ENCODE measurements at places on chromosomes 2 and 18.

DNA sequence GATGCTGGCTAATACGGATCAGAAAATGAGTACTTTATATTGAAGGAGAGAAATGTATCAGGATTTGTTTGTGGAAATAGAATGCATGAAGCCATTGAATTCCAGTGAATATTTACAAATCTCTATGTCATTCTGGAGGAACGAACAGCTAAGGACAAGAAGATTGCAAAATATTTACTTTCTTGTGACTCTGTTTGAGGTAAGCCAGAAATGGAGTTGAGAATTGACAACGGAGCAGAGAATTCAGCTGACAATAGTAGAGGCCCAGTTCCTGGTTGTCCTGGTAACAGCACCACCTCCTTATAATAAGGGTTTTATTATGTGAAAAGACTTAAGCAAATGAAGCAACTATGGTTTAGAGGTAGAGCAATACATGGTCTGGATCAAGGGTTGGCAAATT, 349.2 kb downstream of the ADCYAP1 start:
- no peak for DNase-seq

DNA sequence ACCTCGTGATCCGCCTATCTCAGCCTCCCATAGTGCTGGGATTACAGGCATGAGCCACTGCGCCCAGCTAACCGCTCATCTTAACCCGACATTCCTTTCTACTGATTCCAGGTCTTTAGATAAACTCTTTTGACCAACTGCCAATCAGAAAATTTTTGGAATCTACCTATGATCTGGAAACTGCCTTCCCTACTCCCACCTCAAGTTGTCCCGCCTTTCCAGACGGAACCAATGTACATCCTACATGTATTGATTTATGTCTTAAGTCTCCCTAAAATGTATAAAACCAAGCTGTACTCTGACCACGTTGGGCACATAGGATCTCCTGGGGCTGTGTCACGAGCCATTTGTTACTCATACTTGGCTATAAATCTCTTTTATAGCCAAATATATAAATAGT, 3.2 kb upstream of the NEU2 start:
- DNase-seq = no peak

- no peak for DNase-seq
Measured at GRCh38 chr2:194323740-194324139, 1333.3 kb upstream of the SLC39A10 start.

- DNase-seq = no peak
Measured at GRCh38 chr18:64713284-64713683, 564.4 kb upstream of the LINC00305 start.

DNA sequence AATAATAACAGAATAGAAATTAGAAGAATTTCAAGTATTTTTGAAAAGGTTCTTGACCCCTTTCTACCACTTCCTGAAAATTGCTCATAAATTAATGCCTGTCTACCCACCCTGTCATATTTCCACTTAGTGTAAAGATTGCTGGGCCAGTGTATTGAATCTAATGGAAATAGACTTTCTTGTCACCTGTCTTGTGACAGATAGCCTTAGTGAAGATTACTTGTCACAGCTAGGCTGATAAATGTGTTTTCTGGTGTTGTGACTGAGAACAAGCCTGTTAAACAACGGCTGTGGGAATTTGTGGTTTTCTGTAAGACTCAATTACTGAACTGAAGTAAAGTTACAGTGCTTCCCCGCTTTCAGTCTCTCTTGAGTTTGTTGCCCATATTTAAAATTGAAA, 37.0 kb downstream of the PIK3C3 start:
- no peak for DNase-seq

GRCh38 chr2:235935773-235936172, 232.4 kb downstream of the GBX2 start:
- no peak for DNase-seq

DNA sequence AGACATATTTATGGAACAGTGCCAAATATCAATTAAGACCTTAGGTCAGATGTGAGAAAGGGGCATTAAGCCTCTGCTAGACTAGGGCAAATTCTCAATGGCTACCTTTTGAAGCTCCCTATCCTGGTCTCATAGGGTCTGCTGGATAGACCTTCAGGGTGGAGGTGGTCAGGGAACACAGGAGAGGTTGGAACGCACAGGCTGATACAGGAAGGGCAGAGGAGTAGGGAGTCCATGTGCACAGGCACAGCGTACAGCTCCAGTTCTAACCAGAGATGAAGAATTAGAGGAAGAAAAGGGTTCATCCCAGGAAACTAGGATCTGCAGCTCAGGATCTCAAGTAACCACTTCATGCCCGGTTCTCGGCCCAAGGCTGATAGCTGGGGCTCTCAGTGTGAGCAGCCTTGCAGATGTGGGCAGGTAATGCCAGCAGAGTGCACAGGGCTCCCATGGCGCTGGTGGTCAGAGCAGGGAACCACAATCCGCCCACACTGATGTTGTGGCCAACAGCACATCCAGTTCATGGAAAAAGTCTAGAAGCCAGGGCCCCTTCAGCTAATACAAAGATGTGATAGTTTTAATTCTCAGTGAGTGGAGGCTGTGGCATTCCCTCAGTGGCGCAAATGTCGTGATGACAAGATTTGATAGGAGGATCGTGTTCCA, 3.4 kb upstream of the EVA1A start:
- no peak for DNase-seq

DNA sequence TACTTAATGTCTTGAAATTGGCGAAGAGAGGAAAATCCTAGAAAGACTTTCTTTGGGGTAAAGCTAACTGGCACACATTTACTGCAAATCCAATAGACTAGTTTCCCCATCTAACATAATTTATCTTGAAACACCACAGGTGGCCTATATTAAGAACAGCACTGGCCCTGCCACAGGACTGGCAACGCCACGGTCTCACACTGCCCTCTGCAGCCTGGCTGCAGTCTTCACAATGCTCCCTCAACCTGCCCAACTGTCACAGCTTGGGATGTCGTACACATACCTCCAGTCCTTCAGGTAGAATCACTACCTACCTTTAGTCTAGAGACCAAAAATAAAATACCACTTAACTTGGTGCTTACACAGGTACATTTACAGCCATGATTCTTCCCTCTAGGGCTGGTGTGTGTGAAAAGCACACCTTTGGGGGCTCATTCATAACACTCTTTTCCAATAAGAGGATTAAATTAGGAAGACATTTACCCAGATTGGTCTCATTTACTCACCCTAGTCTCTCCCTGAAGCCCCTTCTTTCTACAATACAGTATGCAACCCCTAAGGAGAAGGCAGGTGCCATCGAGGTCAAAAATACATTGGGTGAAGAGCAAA, 222.2 kb downstream of the C1D start:
- DNase-seq = peak; percentile 31

- no peak for DNase-seq
Measured at GRCh38 chr2:112174383-112174782, 36.2 kb downstream of the FBLN7 start.

DNA sequence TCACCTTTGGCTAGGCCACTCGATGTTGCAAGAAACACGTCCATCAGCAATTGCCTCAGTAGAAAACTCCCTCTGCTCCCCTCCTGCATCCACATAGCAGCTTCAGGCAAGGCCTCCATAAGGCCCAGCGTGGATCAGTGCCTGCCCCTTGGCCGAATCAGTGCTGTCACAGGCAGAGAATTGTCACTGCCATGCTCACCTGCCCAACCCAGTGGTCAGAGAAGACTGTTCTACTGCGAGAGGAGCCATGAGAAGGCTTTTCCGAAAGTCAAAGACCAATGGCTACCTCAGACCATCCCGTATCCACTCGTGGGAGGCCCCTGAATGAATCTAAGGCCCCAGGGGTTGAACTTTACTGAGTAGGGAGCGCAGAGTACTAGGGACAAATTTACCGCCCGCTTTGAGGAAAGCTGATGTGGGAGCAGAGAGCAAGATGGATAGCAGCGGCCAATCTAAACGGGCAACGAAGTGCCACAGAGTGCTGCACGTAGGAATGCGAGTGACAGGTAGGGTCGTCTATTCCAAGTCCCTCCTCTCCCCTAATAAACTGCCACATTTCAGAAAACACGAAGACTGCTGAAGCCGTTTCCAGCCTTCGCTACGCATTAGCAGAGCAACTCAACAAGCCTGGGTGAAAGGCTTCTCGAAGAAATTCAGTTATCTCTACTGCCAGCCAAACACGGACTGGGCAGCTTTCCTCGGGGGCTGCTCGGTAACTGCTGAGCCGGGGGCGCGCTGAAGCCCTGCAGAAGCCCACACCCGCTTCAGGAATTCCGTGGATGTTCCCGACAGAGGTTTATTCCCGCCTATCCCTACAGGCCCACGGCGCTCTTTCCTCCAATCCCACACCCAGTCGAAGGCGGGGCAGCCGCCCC, 968 bp upstream of the RALBP1 start:
- DNase-seq = peak; percentile 78

DNA sequence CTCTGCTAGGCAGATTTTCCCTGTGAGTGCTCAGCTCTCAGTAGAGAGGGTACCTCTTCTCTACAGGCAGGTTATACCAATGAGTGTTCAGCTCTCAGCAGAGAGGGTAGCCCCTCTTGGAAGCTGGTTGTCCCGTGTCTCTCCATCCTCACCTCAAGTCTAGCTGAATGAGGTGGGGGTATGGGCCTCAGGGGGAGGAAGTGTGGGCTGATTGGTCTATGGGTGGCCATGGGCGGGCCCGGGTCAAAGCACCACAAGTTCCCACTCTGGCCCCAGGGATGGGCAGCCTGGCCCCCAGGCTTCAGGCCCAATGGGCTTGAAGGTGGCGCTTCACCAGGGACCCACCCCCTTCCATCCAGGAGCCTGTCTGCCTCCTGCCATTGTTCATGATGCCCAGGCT, 17.0 kb upstream of the MBD2 start:
- DNase-seq = no peak

GRCh38 chr2:157853211-157853610, 22.9 kb downstream of the ACVR1 start:
- DNase-seq = no peak

GRCh38 chr2:232876978-232877441, 6.9 kb downstream of the SNORC start:
- no peak for DNase-seq

DNA sequence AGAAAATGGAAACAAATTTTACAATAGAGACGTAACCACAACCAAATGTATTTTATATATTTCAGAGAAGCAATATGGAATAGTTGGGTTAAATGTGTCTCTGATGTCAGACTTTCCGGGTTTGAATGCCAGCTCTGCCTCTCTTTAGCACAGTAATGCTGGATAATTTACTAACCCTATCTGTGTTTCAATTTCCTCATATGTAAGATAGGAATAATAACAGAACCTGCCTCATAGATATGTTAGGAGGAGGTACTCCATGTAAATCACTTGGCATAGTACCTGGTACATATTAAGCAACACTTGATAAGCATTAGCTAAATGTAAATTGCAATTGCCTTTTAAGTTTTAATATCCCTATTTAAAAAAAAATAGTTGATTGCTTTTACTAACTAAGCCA, 231.3 kb upstream of the ZC3H15 start:
- DNase-seq = no peak

DNA sequence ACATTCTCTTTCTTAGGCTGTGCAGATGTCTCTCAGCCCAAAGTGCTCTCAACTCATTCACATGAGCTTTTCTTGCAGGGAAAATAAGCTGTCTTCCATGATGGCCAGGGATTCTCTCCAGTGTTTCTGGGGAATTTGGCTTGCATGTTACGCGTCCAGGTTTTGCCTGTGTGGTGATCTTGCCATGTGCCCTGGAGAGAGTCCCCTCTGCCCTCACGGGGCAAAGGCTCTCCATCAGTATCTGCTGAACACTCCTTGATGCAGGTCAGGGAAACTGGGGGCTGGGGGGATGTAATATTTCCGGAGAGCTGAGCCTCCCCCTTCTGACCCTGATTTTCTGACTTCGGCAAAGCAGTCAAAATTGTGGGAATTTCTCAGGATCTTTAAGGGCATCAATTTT, 87.6 kb downstream of the ACKR3 start:
- DNase-seq = no peak

DNA sequence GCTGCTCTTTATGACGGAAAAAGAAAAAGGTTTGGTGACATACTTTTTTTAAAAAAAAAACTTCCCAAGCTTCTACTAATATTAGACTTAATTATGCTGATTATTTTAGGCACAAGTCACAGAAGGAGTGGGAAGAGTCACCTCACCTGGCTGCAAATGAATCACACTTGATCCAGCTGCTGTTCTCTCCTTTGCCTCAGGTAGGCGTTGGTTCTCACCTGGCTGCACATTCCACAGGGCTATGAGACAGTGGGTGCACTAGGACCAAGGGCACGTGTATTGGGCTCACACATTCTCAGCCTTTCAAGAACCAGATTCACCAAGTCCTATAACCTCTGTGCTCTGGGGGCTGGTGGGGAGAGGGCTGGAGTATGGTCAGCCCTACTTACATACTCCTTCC, 93.3 kb downstream of the TGFA start:
- no peak for DNase-seq

GRCh38 chr18:36635414-36636096, 193.2 kb downstream of the TPGS2 start:
- no peak for DNase-seq

DNA sequence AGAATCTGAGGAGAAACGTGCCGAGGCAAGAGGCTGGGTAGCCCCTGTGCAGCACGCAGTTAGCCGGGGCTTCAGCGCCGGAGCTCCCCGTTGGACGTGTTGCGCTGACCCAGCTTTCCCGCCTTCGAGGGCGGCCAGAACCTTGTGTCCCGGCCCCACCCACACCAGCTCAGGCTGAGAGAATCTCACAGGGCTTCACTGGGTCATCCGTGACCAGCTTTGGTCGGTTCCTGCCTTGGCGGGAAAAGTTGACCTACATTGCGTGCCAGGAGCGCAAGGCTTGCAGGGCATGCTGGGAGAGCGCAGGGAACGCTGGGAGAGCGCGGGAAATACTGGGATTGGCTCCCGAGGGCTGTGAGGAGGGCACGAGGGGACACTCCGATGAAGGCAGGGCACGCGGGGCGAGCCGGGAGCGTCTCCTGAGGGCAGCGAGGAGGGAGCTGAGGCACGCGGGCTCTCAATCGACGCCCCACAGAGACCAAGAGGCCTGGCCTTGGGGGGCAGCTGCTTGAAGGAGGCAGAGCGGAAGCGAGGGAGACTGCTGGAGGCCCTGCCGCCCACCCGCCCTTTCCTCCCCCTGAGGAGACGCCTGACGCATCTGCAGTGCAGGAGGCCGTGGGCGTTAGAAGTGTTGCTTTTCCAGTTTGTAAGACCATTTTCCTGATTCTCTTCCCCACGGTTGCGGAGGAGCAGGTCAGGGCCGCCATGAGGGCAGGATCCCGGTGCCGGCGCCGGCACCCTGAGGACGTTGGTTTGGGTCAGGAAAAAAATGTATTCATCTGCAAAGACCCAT, at the start of gene C18orf63:
Gene C18orf63 (plus strand): TSS at position 376 of the 793 bp plus-strand sequence. CDS start 2,027 bp downstream, outside the sequence.
- no peak for DNase-seq

All from NCI-H524 (cell line).